NCI-H345 (cell line): ENCODE measurements at places on chromosomes 1 and 21.

- DNase-seq: no peak
Observed at GRCh38 chr21:45022348-45022675, 52.1 kb upstream of the ADARB1 start.

DNA sequence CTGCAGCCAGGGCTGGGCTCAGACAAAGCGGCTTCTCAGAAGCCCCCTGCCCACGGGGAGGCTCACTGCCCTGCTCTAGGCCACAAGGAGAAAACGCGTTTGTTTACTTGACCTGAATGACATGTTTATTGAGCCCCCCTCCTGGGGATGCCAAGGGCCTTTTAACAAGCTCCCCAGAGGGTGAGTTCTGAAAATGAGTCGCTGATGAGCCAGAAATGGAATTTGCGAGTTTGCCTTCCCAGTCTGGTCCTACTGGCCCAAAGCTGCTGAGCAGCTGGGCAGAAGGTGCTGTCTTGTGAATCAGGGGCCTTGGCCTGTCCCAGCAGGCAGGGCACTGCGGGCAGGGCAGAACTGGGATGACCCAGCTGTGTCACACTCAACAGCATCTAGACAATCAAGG, 120.6 kb downstream of the SYF2 start:
- DNase-seq: no peak

DNA sequence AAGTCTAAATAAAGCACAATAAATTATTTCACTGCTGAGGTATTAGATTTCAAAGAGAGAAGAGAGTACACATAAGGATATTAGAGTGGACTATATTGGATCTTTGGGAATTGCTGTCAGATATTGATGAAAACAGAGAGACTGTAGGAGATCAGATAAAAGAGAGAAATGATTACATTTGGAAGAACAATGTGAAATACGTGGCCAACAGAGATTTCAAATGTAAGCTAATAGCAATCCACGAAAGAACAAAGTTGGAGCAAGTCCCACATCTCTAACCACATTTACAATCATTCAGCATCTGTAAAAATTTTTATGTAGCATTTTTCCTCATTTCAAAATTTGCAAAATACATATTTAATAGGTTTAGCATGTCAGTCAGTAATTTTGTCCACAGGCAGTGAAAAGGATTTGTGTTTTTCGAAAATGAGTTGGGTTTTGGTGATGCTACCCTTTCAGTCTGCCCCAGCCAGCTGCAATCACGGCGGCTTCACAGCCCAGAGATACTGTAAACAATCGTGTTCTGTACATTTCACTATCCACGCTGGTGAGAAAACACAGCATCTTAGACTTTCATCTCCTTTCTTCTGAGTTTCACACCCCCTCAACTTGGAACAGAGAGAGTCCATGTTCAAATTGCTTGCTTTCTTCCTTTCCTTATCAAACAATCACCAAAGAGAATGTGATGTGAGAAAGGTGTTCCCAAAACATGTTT, 209.1 kb upstream of the LYPLAL1 start:
- DNase-seq: no peak

- no peak for DNase-seq
Observed at GRCh38 chr1:111204983-111205713, 4.7 kb upstream of the DENND2D start.

- DNase-seq: no peak
Observed at GRCh38 chr1:152148981-152149380, 10.0 kb downstream of the RPTN start.

- DNase-seq: no peak
Observed at GRCh38 chr1:21229246-21230000, 52.7 kb upstream of the EIF4G3 start.

DNA sequence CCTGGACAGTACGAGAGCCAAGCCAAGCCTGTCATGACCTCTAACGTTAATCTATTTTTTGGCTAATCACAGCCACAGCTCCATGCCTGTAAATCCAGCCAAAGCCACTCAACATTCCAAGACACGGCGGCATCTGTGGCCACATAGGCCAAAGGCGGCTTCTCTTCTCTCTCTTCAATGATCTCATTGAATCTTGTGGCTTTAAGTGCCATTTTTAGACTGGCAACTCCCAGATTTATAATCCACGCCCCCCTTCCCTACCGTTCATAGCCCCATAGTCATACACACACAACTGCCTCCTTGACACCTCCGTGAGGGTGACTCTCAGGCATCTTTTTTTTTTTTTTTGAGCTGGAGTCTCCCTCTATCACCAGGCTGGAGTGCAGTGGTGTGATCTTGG, 5.7 kb upstream of the SELENON start:
- no peak for DNase-seq
